Left renal pelvis (tissue), 4 donors: ENCODE measurements at places on chromosomes 16 and 17.

DNA sequence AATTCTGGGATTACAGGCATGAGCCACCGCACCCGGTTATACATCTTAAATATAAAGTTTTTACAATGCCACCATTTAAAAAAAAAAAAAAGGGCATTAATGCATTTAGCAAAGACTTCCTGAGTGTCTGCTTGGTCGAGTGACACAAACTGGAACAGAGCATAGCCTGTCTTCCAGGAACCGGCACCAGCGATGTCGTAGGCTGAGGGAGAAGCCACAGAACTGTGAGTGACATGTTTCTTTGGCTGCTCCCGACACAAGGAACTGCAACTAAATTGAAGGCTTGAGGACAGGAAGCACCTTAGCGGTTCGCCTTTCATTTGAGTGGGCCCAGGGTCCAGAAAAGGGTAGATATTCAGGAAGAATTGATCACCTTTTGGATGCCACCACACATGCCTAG is 717.8 kb downstream of the MAF start:
- no peak for DNase-seq

DNA sequence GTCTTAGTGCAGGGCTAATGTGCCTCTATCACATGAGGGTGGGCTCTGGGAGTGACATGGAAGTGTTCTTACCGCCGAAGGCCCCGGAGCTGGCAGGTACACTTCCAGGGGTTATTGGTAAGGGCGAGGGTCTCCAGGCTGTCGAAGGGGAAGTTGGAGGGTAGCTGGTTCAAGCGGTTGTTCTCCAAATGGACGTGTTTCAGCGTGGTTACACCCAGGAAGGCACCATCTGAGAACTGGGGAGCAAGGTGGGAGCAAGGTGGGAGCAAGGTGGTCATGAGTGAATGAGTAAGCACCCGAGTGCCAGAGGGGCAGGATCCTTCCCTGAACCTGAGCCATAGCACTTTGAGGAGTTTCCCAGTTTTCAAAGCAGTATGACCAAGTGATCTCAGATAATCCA is 3.0 kb downstream of the CHAD start:
- DNase-seq, result no peak

DNA sequence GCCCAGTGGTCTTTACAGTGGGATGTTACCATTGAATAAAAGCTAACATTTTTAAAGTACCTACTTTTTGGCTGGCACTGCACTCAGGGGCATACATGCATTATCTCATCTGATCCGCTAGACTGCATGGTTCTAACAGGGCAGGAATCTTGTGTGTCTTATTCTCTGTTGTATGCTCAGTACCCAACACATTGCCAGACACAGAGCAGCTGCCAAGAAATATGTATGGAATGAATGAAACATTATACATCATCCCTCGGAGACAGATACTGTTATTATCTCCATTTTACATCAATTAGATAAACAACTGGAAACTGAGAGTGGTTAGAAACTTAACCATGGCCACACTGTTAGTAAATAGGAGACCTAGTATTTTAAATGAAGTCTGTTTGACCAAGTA is 74.1 kb upstream of the CDH11 start:
- no peak for DNase-seq

GRCh38 chr16:10678655-10679054 is 16.1 kb downstream of the TEKT5 start:
- DNase-seq, result no peak

DNA sequence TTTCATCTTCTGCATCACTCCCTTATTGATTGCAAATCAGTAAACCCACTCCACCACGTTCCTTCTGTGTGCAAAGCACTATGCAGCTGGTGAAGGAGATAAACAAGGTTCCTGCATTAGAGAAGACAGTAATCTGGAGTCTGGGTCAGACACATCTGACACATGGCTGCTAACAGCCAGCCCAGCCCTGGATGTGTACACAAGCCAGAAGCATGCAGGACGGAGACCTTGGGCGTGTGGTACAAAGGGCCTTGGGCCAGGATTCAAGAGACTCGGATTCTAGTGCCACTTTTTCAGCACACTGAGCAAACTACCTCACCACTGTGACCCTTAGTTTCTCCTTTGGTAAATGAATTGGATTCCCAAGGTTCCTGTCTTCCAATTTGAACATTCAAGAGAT is 86.6 kb upstream of the DNAH9 start:
- DNase-seq, result no peak

DNA sequence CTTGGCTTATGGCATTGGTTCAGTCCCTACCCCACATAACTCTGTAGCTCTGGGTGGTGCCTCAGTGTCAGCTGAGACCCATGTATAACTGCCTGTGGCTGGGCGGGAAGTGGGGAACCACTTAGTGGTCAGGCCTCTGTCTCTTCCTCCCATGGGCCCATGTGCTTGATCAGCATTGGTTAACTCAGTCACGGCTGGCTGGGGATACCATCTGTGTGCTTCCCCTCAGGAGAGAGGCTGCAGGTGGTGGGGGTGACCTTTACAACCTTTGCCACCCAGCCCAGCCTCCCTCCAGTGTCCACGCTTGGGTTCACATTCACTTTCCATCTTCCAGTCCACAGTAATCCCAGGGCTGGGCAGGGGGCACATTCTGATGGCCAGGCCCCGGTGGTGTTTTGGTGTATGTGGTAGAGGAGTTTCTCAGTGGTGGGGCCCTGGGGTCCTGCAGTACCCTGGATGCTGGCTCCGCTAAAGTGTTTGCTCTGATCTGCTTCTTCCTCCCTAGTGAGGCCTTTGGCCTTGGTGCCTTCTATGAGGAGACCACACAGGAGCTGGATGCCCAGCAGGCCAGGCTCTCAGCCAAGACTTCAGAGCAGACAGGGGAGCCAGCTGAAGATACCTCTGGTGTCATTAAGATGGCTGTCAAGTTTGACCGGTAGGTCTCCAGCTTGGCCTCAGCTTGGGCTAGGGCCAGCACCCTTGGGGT is 10.2 kb upstream of the NFATC3 start:
- DNase-seq, result no peak

DNA sequence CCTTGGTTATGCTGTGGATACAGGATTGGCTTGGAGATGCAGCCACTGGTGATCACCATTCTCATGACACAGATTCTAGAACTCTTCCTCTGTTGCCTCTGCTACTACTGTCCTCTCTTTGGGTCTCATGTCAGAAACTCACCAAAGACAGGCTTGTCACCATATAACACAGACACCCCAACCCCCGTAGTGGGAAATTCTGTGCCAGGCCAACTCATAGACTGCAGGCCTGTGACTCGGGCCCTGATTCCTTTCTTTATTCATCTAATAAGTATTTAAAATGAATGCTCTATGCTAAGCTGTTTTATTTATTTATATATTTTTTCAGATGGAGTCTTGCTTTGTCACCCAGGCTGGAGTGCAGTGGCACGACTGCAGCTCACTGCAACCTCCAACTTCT is 9.5 kb downstream of the CYB5D2 start:
- no peak for DNase-seq

DNA sequence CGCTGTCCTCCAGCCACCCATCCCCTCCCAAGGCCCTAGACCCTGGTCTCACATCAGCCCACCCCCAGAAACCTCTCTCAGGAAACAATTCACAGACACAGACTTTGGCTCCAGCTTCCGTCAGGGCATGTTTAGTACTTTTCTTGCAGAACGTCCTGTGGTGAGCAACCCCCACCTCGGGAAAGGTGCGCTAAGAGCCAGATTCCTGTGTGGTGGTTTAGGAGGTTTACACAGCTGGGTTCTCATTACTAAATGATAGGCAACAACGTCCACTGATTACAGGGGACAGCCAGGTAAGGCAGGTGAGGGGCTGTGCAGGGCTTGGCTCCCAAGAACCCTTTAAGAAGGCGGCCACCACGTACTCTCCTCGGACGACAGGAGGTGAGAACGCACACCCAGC is 29.3 kb downstream of the KIFC3 start:
- DNase-seq, result no peak

GRCh38 chr17:79997011-79997660 is 38.5 kb downstream of the TBC1D16 start:
- no peak for DNase-seq

DNA sequence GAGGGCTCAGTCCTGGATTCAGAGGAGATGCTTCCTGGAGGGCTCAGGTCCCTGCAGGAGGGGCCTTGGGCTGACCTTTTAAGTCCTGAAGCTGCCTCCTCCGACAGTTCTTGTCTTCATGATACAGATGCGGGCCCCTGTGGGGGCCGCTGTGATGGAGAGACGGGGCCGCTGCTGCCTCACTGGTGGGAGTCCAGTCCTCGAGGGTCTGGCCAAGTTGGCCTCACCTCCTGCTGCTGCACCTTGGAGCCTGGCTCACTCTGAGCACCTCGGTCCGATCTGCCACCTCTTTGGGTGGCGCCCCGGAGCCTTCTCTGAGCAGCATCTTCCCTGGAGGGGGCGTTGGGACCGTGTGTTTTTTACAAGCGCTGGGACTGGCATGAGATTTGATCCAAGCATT is 79.1 kb downstream of the KLHDC4 start:
- no peak for DNase-seq

DNA sequence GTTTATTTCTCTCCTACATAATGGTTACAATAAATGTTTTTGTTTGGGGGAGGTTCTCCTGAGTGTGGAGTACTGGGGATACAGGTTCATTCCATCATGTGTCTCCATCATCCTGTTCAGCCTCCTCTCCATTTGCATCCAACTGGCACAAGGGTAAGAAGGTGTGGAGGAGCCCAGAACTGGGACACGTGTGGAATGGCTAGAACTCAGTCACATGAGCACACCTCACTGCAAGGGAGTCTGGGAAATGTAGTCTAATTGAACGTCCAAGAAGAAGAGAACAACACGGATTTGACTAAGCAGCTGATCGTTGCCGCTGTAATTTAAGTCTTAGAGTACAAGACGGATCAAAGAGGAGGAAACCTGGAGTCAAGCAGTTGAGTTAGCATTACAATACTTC is 6.1 kb downstream of the OR1A1 start:
- DNase-seq, result no peak

DNA sequence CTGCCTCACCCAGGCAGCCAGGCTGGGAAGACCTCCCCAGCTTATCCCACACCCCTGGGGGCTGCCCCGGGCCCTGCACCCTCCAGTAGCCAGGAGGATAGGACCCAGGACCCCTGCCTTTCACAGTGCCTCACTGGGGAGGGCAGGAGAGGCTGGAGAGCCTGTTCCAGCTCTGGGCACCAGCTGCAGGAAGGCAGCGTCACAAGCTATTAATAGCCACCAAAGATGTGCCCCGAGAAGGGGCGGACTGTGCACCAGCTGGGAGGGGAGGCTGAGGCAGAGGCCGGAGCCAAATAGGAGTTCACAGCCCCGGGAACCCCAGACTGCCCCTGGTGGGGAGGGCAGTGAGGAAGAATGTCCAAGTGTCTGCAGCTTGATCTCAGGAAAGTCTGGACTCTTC is 8.8 kb downstream of the SBK1 start:
- DNase-seq, result no peak

DNA sequence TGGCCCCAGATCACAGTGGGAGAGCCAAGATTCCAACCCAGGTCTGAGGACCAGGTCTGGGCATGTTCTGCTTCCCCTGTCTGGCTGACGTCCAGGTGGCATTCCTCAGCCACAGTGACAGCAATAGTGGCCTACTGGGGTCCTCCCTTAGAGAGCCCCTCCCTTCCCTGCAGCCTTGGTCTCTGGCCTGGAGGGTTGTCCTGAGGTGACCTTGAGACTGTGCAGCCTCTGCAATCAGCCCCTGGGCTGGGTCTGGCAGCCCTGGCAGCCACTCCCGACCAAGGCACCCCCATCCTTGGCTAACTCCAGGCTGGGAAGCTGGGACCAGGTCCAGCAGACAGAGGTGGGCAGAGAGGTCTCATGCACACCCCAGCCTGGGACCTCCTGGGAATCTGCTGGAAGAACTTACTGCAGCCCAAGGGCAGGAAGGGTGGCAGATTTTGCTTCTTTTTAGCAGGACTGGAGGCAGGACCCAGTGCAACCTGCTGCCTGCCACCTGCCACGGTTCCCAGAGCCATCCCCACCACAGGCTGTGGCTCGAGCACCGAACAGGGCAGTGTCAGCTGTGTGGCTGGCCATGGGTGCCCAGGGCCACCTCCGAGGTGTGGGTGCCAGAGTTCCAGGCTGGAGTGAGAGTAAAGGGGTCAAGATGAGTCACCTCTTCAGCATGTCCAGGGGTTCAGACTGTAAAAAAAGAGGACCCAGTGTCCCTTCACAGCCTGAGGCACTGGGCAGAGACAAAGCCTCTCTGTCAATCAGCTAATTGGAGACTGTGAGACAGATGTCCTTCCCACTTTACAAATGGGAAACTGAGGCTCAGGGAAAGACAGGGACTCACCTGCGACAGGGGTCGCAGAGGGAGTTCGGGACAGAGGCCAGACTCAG is 12.6 kb downstream of the GRB7 start:
- DNase-seq, result no peak

- no peak for DNase-seq
Observed at GRCh38 chr16:89658221-89658879, 714 bp downstream of the SPATA33 start.

GRCh38 chr17:36935671-36936454 is 1.4 kb upstream of the LHX1 start:
- DNase-seq, result no peak

DNA sequence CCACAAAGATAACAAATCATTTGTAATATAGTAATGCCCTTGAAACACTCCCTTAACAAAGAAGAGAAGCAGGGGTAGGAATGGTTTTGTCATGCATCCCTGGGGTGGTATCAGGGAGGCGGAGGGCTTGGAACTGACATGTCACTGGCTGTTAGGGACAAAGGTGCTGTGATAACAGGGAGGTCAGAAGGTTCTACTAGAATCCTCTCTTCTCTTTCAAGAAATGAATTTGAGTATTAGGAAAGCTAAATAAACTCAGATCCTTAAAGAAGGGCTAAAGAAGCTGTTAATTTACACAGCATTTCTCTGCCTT is 65.4 kb upstream of the ADAMTS18 start:
- no peak for DNase-seq

DNA sequence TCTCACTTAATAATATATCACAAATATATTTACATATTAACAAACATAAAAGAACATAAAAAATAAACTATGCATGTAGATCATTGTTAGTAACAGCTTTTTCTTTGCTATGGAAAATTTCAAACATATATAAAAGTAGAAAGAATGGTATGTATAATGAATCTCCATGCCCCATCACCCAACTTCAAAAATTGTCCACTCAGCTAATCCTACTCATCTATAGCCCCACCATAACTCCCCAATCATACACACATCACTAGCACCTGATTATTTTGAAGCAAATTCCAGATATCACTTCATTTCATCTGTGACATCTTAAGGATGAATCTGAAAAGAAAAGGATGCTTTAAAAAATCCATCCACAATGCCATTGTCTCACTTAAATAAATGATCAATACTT is 46.8 kb downstream of the SHISA6 start:
- DNase-seq, result no peak

GRCh38 chr16:65618931-65619330 is 497.1 kb upstream of the CDH11 start:
- no peak for DNase-seq

DNA sequence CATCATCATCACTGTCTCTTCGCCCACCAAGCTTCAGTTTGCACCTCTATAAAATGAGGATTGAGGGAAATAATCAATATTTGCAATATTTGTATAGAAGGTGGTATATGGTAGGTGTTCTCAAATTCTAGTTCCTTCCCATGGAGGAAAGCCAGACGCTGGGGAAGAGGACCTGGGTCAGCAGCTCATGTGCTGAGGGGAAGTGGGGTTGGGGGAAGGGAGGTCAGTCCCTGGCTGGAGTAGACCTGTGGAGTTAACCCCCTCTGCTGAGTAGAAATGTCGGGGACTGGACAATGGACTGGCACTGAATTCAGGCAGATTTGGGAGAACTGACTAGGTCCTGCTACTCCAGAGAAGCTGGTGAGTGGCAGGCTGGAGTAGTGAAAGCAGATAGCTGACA is 12.8 kb upstream of the ITGB3 start:
- no peak for DNase-seq
